CD4-positive, CD25-positive, alpha-beta regulatory T cell (primary cell): ENCODE measurements at places on chromosomes 13 and 19.

DNA sequence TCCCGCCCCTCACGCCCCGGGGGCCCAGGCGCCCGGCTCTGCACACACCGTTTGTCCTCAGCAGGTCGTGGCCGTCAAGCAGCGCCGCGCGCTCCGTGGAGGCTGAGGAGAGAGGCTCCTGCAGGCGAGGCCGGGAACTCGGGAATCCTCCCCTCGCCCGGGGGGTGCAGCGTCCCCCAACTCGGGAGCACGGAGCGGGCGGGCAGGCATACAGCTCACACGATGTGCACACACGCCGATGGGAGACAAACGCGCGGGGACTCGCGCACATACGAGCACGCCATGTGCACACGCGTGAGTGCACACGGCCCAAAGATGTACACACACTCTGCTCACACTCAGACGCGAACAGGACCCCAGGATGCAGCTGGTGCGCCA is 703 bp downstream of the CLEC4G start:
- no peak for DNase-seq

DNA sequence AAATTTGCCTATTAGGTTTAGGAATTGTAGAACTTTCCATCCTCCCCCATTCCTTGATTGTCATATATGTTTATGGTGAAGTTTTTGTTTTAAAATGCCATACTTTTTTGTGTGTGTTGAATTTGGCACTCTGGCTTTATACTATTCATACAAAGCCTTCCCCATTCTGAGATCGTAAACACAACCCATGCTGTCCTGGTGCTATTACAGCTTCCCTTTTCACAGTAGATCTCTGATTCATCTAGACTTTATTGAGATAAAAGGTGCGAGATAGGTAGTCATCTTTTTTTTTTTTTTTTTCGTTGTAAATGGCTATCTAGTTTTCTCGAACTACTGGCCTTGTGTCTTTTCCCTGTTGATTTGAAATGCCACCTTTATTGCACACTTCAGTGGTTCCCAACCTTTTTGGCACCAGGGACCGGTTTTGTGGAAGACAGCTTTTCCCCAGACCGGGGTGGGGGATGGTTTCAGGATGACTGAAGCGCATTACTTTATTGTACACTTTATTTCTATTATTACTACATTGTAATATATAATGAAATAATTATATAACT is 94.6 kb downstream of the LRCH1 start:
- no peak for DNase-seq

GRCh38 chr13:96090240-96091101 is 564 bp downstream of the HS6ST3 start:
- no peak for DNase-seq

- no peak for DNase-seq
These were observed 23.8 kb downstream of the VAV1 start for GRCh38 chr19:6796278-6796677.

DNA sequence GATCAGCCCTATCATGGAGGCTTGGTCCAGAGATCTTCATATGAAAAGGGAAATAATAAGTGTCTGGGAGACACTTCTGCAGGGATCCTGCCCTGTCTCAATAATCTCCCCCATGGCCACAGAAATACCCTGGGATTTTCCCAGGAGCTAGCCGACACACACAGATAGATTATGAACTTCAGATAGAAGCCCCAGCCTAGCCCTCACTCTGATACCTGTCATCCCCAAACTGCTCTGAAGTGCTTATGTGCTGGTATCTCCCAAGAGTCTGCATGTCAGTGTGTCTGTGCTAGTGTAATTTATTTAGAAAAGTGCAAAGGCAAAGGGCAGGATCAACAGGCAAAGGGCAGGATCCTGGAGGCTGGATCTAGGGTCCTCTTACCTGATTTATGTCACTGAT is 38.7 kb upstream of the ZNF766 start:
- no peak for DNase-seq

DNA sequence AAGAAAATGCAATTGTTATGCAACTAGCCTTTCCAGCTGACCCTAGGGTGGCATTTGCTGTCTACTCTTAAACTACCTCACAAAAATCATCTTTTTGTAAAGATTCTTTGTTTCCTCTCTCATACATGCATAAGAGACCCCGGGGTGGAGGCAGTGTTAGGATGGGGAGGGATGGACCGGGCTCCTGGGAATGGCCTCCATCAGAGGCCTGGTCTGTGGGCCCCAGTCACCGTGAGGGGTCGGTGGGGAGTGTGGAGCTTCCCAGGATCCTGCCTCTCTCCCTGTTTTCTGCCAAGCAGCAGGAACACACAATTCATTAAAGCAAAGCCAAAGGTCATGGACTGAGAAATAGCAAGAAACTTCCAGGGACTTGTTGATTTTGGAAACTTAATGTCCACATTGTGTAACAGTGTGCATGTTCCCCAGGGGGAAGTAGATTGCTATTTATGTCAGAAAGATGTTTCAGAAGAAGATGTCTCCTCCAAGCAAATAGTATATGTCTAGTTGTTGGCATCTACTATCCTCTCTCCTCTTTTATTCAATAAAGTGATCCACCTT is 241.4 kb downstream of the ENOX1 start:
- DNase-seq: no peak

- no peak for DNase-seq
These were observed 97.6 kb upstream of the MIR17HG start for GRCh38 chr13:91249861-91250260.

GRCh38 chr13:40483601-40484000 is 182.8 kb downstream of the FOXO1 start:
- no peak for DNase-seq

GRCh38 chr19:18119013-18119716 is 21.6 kb downstream of the MAST3 start:
- peak; percentile 81 for DNase-seq

- DNase-seq: no peak
These were observed 26.6 kb downstream of the COL4A1 start for GRCh38 chr13:110280231-110280813.

DNA sequence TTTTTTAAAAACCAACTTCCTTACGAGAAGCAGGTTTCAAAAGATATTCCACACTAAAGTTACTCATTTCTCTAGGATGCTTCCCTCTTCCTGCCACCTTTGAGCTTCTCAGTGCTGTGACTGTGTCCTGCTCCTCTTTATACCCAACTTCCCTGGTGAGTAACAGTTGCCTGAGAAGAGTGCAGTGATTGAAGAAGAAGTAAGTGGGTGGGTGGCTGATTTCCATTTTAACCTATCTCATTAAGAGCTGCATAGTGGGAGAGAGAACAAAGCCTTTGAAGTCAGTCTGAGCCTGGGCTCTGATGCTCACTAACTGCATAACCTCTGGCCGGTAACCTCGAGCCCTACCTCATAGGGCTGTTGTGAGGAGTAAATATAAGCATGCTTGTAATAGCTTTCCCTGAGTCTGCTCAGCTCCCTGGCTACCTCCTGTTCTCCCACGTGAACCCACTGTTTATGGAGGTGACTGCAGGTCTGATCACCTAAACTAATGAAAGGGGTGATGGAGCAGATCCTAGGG is 977.3 kb downstream of the UQCRFS1 start:
- DNase-seq: no peak

- DNase-seq: no peak
These were observed 12.7 kb downstream of the SOX1 start for GRCh38 chr13:112079696-112080095.

DNA sequence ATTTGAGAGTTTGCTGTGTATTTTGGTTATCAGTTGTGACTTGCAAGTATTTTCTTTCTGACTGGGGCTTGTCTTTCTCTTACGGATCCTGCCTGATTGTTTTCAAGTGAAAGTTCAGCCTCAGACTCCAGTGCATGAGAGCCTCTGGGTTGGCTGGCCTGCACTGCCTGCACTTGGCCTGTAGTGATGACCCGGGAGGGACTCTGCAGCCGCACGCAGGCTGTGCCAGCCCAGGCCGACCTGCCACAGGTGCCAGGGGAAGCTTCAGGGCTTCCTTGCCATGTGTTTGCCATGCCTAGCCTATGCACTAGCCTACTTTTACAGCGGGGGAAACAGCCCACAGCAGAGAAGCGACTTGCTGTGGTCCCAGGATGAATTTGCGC is 77.0 kb downstream of the KDM4B start:
- no peak for DNase-seq

GRCh38 chr13:38348861-38349389 is 726 bp upstream of the UFM1 start:
- DNase-seq: peak; percentile 33

DNA sequence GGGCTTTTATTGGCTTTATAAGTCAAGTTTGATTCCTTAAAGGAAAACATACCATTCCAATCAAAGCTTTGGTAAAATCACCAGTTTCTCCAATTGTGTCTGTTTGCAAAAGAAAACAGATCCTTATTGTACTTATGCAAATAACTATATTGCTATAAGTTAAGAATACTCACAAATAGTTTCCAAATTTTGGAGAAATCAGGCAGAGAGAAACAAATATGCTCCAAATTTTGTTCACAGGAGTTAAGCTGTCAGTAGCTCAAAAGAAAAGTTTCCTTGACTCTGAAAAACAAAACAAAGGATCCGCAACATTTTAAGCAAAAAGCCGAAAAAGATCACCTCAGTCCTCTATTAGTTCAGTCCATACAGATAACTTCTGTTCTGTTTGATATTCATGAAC is 19.2 kb upstream of the IGFL4 start:
- DNase-seq: no peak

- DNase-seq: no peak
These were observed 5.0 kb downstream of the LMNB2 start for GRCh38 chr19:2451741-2452140.

DNA sequence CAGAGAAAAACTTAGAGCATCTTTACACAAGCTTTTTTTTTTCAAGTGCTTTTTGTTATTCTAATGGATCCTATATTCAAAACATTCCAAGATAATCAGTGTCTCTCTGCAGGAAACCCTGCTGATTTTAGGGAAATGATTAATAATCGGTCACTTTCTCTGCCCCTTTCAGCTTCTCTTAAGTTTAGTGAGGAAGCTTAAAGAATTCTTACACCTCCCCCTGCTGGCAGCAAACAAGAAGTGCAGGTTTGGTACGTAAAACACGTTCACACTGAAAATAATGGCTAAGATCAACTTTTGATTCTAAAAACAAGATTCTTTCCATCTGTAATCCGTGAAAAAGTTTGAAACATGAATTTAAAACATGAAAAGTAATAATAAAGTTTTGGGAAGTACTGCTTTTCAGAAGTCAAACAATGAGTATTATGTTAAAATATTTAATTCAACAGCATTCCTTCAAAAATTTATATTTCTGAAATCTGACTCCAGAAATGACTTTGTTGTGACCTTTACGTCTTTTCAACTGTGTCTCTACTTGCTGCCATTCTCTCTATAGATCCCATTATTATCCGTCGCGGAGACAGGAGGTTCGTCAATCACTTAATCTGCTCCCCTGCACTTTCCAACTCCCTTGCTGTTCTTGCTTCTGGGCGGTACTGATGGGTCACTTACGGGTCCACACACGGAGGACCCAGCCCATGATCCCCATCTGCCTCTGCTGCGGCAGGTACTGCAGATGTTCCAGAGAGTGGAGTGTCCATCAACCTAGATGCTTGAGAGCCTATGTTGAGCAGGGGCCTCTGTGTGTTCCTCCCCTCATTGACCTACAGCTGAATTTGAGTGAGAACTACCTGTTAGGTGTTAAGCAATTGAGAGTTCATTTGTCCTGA is 203.1 kb upstream of the EDNRB start:
- peak; percentile 70 for DNase-seq

GRCh38 chr13:87089391-87089790 is 581.8 kb upstream of the SLITRK5 start:
- DNase-seq: no peak

GRCh38 chr19:57671124-57671895 is 2.6 kb downstream of the ZSCAN4 start:
- DNase-seq: no peak

GRCh38 chr19:47582320-47582909 is 9.5 kb upstream of the ZNF541 start:
- DNase-seq: no peak

DNA sequence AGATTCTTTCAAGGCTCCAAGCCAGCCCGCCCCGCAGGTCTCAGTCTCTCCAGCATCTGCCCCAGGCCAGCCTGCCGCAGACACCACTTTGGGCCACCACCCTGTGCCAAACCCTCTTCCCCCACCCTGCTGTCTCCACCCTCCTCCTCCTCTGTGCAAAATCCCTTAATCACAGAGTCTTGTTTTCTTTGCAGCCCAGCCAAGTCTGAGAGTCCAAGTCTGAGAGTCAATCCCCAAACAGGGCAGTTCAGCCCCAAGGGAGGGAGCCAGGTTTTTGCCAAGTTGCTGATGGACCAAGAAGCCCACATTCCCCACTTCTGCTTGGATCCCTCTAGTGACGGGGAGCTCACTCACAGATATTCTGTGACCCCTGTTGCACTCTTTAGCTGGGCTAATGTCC is 3.1 kb downstream of the ADAMTS10 start:
- DNase-seq: no peak

GRCh38 chr19:43705729-43706128 is 10.1 kb upstream of the IRGC start:
- no peak for DNase-seq

DNA sequence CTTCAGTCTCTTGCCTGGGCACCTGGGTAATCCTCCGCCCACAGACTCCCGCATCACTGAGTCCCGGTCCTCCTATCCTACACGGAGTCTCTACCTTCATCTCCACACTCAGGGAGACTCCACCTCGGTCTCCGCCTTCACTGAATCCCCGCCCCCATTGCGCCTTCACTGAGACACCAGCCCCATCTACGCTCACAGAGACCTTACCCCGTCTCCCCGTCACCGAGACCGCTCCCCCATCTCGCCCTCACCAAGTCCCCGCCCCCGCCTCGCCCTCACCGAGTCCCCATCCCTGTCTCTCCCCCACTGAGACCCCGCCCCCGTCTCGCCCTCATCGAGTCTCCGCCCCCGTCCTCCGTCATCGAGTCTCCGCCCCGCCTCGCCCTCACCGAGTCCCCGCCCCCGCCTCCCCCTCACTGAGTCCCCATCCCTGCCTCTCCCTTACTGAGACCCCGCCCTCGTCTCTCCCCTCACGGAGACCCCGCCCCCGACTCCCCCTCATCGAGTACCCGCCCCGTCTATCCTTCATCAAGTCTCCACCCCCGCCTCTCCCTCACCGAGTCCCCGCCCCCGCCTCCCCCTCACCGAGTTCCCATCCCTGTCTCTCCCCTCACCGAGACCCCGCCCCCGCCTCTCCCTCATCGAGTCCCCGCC is 23.1 kb upstream of the ZNF846 start:
- DNase-seq: peak; percentile 85

GRCh38 chr13:37448153-37448552 is 150.4 kb downstream of the POSTN start:
- DNase-seq: no peak
